Smooth muscle cell of the pulmonary artery (primary cell): ENCODE measurements at places on chromosomes 2 and 18. TPM values are rescaled to one million over a fixed set of nuclear protein-coding genes. Genes with fewer than 3 reads are reported as not detected.

The SRD5A2 gene
- total RNA-seq: not detected in 2 replicates

The ACKR3 gene
- 1.2 and 9.2 TPM in 2 replicates for total RNA-seq

The GRHL1 gene
- 0.20 and 0.33 TPM in 2 replicates for total RNA-seq

The LRP2 gene
- not detected in 2 replicates for total RNA-seq

The SMCHD1 gene
- 47.7 and 71.2 TPM in 2 replicates for total RNA-seq

The OR6B2 gene
- not detected in 2 replicates for total RNA-seq

The SERPINB12 gene
- total RNA-seq: not detected in 2 replicates

The SCN7A gene
- total RNA-seq: under 0.01 TPM in 1 of 2 replicates, not detected in the other

The PUM2 gene
- total RNA-seq: 70.9 and 72.3 TPM in 2 replicates

The OSR1 gene
- 11.6 and 29.1 TPM in 2 replicates for total RNA-seq

The ECEL1 gene
- total RNA-seq: 0.52 TPM in 1 of 2 replicates, not detected in the other

The TXNDC2 gene
- total RNA-seq: not detected in 2 replicates

The MOGAT1 gene
- not detected in 2 replicates for total RNA-seq

The PAPOLG gene
- total RNA-seq: 13.1 and 17.3 TPM in 2 replicates

The VWA3B gene
- not detected in 2 replicates for total RNA-seq

The AGXT gene
- not detected in 2 replicates for total RNA-seq

The TUBA3E gene
- total RNA-seq: not detected in 2 replicates

The PSMA8 gene
- total RNA-seq: not detected in 2 replicates

The TNS1 gene
- 243 and 297 TPM in 2 replicates for total RNA-seq

The PRSS56 gene
- total RNA-seq: not detected in 2 replicates

The GALNT13 gene
- total RNA-seq: 0.20 and 1.5 TPM in 2 replicates

The GAL3ST2 gene
- total RNA-seq: 0.33 and 0.46 TPM in 2 replicates

The CHRND gene
- not detected in 2 replicates for total RNA-seq

The IL37 gene
- not detected in 2 replicates for total RNA-seq

The FAM124B gene
- total RNA-seq: under 0.01 and 0.33 TPM in 2 replicates

The ABCG8 gene
- total RNA-seq: not detected in 2 replicates

The FOXI3 gene
- not detected in 2 replicates for total RNA-seq

The CPLX4 gene
- total RNA-seq: not detected in 2 replicates

The DTNA gene
- total RNA-seq: 7.8 and 43.9 TPM in 2 replicates

The TUBA4B gene
- not detected in 2 replicates for total RNA-seq

The CYTIP gene
- total RNA-seq: 5.5 and 23.5 TPM in 2 replicates

The SERPINB13 gene
- total RNA-seq: not detected in 2 replicates

The ASIC4 gene
- total RNA-seq: 0.39 and 0.46 TPM in 2 replicates

The ASAP2 gene
- 63.4 and 72.9 TPM in 2 replicates for total RNA-seq

The AKAIN1 gene
- total RNA-seq: not detected in 2 replicates

The RAB17 gene
- total RNA-seq: 0.78 and 0.83 TPM in 2 replicates

The AGBL5 gene
- total RNA-seq: 17.8 and 23.9 TPM in 2 replicates

The LCT gene
- total RNA-seq: under 0.01 and 0.03 TPM in 2 replicates

The MC2R gene
- not detected in 2 replicates for total RNA-seq
